ENCODE measurements at places on chromosomes 6 and 20. TPM values are rescaled to one million over a fixed set of nuclear protein-coding genes. Genes with fewer than 3 reads are reported as not detected.

SLC22A7 gene
- not detected for total RNA-seq

KHDC1L gene
- not detected for total RNA-seq

SIRPB1 gene
- not detected for total RNA-seq

TFAP2A gene
- 6.3 TPM for total RNA-seq

CCR6 gene
- total RNA-seq: not detected

PROKR2 gene
- total RNA-seq: not detected

PRR18 gene
- under 0.01 TPM for total RNA-seq

SLC22A1 gene
- total RNA-seq: 1.3 TPM

BTN1A1 gene
- total RNA-seq: not detected

ADGB gene
- total RNA-seq: not detected

ZNF165 gene
- total RNA-seq: 4.7 TPM

Data from bronchial epithelial cell (primary cell).